ENCODE measurements at places on chromosomes 13 and 19.
A peak's percentile ranks its signal among the peaks of the same experiment; 100 is the strongest.

DNA sequence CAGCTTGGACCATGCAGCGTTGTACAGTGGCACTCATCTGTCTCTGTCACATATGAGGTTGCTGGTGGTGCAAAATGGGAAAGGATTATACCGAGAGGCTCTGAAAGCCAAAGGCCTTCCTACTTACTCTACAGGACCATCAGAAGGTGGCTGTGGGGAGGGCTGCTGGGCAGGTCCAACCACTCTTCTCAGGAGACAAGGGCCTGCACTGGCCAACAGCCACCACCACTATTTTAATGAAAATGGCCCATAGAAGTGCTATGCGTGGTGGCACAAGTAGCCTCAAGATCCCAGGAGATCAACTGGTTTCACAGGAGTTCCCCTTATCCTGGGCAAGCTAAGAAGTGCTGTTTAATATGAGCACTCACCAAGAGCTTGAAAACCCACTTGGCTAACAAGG lies 52.3 kb downstream of the MRPL57 start:
- DNase-seq: no peak

DNA sequence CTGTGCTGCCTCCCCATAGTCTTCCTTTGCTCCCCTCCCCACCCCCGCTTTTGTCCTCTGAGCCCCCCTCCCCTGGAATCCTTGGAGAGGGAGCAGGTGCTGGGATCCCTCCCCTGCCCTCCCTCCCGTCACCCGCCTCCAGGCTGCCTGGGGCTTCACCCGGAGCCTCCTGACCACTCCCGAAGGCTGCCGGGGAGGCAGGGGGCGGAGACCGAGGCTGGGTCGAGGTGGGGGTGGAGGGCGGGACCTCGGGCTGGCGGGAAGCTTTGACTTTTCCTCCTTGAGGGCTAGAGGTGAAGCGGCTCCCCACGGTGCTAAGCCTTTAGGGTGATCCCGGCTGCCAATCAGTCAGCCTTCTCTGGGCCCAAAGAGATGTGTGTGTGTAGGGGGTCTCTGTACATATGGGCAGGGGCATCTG lies 1.5 kb downstream of the KMT5C start:
- peak; percentile 48 for DNase-seq

DNA sequence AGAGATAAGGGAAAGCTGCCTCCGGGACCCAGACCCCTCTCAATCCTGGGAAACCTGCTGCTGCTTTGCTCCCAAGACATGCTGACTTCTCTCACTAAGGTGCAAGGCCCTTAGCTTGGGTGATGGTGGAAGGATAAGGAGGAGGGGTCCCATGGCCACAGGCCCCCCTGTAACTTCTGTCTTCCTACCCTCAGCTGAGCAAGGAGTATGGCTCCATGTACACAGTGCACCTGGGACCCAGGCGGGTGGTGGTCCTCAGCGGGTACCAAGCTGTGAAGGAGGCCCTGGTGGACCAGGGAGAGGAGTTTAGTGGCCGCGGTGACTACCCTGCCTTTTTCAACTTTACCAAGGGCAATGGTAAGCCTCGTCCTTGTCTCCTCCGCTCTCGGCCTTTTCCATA lies 2.0 kb downstream of the CYP2F1 start:
- DNase-seq: no peak

- no peak for DNase-seq
These were observed 818.4 kb downstream of the DIAPH3 start for GRCh38 chr13:59345311-59345710.

GRCh38 chr13:20118268-20119140 lies 42.3 kb downstream of the GJA3 start:
- DNase-seq: peak; percentile 29

DNA sequence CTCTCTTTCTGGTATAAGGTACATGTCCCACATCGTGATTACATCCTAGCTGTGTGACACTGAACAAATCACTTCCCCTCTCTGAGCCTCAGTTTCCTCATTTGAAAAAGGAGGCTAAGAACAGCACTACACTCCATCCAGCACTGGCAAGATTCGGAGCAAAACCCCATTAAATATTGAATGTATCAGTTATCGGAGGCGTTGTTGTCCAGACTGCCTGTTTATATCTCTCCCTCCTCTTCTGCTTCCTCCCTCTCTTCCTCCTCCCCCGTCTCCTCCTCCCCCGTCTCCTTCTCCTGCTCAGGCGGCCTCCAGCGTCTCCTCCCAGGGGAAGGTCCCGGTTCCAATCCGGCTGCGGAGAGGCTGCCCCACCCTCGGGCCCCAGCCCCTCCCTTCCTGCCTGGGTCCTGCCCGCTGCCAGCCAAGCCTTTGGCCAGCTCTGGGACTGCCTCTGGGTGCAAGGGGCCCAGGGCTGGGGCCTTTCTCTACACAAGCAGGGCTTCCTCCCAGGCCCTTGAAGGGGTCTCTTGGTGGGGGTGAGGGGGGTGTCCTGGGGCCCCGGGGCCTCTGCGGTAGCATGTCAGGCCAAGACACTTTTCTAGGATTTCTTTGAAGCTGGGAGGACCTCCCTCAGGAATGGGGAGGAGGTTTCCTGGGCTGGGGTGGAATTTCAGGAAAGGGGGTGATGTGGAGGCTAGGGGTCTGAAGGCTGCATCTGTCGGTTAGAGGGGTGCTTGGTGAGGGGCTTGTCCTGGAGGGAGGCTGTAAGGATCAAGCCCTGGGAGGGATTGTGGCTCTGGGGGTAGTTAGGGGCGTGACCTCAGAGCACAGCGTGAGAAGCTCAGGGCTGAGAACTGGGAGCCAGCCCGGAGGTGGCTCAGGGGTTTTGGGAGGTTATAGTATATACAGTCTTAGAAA lies 1.9 kb downstream of the RRAS start:
- no peak for DNase-seq

DNA sequence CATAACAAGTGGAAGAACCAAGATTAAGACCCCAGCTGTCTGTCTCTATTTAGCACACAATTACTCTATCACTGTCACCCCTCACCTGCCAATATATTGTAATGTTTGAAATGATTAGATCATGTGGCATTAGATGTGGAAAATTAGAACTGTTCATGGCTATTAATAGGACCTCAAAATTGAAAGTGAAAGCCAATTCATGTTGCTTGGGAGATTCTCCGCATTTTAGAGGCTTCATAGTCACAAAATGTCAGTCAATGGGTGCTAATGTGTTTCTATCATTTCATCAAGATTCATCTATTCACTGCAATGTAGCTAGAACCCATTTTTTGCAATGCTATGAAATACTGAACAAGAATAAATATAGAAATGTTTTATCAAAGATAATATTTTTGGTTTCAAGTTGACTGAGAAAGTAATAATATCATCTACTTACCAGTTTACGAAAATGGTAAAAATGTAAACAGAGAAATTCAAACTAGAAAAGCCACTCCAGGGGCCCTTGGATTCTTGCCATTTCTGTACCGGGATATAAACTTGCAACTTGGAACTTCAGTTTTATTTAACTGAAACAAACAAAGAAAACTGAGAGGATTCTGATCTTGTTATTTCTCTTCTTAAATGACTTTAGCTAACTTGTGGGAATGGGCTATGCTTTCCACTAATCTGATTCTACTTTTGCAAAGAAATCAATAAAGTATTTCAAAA lies 388.6 kb downstream of the DCT start:
- no peak for DNase-seq

DNA sequence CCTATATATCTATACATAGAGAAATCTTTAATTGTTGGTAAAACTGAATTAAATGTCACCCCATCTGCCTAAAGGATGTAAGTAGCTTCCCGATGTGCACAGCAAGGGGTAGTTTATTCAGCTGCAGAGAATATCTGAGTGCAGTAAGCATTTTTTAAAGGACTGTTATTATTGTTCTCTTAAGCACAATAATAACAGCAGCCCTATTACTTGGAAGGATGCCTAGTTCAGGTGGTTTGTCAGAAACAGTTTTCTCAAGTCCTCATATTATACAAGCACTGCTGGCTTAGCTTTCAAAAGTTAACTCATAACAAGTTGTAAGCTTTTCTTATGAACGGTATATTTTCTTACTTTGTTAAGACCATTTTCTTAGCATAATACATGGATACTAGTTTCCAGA lies 142.6 kb downstream of the CRYL1 start:
- no peak for DNase-seq
